ENCODE measurements at places on chromosomes 7 and 10.

DNA sequence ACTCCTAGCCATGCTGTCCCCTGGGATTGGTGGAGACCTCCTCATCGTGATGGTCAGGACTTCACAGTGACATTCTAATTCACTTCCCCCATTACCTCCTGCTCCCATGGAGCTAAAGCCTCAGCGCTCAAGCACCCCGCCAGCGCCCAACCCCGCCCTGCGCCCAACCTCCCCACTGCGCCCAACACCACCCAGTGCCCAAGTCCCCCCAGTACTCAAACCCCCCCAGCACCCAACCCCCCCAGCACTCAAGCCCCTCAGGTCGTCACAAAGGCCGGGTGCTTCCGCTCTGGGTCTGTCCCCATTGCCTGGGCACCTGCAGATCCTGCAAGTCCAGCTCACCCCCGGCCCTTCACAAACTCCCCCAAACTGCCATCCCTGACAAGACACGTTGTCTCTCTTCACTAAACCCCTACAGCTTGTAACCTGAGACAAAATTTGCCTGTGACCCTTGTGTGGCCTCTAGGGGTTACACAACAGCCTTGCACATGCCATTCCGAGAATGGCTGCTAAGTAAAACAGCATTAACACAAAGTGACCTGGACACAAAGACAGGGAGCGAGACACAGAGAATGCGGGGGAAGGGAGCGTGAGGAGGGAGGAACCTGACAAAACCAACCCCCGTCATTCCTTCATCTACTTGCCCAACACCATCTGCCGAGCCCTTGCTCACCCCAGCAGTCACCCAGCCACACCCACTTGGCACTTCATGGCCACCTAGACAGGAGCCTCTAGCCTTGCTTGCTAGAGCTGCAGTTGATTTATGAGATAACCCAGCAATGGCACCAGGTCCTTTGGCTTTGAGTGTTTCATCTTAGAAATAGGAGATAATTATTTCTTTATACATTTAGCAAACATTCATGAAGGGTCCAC is 107.8 kb downstream of the ADARB2 start:
- DNase-seq, result no peak

DNA sequence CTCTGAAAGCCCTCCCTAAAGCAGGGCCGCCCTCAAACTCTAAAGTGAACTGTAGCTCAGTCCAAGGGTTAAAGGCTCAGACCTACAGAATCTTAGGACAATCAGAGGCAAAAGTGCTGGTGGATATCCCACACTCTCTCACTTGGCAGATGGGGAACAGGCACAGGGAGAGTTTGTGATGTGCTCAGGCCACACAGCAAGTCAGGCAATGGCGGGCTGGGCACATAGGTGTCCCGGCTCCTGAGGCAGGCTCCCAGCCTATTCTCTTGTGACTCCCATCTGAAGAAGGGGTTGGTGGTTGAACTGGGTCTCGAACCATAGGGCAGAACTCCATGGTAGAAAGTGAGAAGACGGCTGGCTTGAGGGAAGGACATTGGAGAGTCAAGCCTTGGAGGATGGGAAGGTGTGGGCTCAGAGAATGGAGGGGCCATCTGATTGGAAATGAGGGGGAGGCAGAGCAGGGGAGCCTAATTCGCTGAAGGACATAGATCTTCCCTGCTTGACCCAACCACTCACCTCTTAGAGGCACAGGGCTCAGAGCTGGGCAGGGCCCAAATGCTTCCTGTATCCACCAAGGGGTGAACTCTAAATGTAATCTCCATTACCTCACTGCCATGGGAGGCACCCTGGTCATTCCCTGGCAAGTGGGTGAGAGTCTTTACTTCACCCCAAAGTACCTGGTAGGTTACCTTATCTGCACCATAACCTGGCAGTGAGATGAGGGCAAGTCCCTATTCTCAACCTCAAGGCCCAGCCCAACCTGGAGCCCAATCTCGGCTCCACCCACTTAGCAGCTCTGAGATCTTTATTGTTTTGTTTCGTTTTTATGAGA is 4.9 kb upstream of the ZMIZ1 start:
- DNase-seq, result no peak

GRCh38 chr10:88063861-88064557 is 200.6 kb downstream of the PTEN start:
- no peak for DNase-seq

DNA sequence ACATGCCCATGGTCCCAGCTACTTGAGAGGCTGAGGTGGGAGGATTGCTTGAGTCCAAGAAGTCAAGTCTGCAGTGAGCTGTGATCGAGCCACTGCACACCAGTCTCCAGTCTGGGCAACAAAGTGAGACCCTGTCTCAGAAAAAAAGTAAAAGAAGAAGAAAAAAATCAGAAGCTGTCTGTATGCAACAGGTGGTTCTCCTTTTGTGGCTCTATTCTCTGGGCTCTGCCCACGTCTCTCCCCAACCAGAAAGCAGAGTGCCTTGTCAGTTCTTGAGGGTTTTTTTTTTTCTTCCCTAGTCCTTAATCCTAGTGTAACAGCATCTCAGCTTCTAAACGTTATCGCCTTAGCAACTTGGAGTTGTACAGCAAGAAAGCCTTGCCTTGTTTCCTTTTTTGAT is 89.5 kb downstream of the PRKCQ start:
- no peak for DNase-seq

DNA sequence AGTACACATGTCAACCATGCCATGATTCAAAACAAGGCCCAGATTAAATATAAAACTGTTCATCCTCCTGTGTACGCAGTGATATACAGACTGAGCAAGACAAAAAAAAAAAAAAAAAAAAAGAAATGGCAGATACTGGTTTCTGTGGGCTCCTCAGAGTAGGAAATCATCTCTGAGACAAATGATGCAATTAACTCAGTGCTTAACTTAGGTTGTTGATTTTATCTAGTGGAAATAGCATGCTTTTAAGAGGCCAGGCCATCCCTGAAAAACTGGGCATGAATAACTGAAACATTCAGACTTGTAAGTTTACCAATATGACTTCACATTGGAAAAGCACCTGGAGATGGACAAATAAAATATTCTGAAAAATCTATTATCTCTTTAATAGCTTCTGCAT is 69.0 kb downstream of the DKK1 start:
- no peak for DNase-seq

GRCh38 chr7:19619122-19619521 is 89.7 kb downstream of the POLR1F start:
- DNase-seq, result no peak

GRCh38 chr10:98344589-98345038 is 70.4 kb downstream of the PYROXD2 start:
- no peak for DNase-seq

GRCh38 chr10:21757185-21757901 is 223.3 kb downstream of the MLLT10 start:
- no peak for DNase-seq

GRCh38 chr10:59898125-59898835 is 8.1 kb downstream of the CCDC6 start:
- no peak for DNase-seq

DNA sequence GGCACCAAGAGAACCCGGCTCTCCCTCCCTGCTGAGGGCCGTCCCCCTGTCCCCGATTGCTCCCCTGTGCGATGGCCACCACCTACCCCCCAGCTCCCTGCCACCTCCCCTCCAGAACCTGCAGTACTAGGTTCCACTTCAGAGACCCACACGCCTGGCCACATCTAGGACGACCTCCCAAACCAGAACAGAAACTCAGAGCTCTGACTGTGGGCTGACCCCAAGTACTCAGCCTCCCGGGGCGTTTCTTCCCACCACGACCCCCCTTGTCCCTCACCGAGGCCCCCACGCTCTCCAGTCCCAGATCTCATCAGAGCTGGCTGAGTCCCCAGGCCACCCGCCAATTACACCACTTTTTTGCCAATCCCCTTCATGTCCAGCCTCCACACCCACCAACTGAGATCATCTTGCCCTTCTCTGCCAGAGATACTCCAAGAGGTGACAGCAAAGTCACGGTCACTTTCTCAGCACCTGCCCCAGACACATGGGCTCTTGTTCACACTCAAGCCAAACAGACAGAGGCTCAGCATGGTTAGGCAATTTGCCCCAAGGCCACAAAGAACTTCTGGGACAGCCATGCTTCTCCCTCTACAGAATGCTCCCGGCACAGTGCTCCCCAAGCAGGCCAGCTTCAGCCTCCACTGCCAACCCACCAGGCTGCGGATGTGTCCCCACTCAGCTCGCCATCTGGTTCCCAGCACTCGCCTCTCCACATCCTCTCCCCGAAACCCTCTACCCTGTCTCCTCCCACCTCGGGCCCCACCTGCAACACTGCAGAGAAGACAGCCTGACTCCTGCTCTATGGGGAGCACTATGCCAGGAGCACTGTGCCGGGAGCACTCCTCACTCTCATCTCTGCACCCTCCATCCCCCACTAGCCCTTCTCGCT is 4.7 kb downstream of the TMEM120A start:
- peak; percentile 56 for DNase-seq

DNA sequence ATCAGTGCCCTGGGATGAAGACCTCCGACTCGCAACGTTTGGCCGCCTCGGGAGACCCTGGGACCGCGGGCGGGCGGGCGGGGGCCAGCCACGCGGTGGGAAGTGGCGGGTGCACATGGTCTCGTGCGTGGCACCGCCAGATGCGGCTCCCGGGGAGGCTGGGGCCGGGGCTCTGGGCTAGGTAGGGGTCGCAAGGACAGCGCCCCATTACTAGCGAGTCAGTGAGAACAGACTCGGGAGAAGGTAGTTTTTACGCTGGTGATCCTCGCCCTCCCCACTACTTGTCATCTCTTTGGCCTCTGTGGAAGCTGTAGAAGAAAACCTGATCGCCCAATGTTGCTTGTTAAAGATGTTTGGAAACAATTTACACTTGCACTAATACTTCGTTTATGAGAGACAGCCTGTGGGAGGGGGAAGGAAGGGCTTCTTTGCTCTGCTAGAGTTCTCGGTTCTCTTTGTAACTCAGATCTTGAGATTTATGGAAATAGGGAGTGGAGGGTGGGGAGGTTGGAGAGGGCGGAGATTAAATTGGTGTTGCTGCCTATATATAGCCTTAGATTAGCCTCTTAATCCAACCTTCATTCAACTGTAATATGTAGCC is 591 bp downstream of the BZW2 start:
- peak; percentile 22 for DNase-seq

- DNase-seq, result no peak
These were observed 2.6 kb upstream of the ZNF438 start for GRCh38 chr10:31034098-31034909.
